ENCODE measurements at places on chromosomes 13 and 19.

GRCh38 chr13:95382411-95382810, 81.2 kb upstream of the ABCC4 start:
- DNase-seq, result no peak

GRCh38 chr19:49468746-49469447, 5.1 kb upstream of the FLT3LG start:
- DNase-seq, result peak; percentile 82

DNA sequence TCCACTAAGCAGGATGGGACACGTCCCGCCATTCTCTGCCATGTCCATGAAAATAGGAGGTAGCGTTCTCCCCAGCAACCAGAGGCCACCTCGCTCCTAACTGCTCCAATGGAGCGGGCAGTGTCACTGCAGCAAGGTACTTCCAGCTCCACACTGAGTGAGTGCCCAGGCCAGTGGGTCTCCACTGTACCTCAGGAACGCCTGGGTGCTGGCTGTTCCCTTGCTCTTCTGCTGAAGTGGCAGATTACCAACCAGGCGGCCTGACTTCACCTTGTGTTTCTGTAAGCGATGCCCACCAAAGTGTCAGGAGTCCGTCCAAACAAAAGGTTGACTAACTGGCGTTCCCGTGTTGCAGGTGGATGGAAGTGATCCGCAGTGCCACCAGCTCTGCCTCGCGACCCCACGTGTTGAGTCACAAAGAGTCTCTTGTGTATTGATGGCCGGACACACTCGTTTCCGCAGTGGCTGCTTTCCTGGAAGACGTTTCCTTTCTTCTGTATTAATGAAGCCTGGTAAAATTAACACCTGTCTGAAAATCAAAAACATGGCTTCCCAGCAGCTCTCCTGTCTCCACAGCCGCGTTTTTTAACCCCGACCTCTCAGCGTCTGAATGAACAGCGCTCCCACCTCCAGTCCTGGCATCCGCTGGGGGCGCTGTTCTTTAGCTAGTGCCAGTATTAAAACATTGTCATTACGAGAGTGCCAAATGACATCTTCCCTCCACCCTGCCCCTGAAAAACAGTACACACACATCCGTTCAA, 128.8 kb downstream of the STK24 start:
- no peak for DNase-seq

DNA sequence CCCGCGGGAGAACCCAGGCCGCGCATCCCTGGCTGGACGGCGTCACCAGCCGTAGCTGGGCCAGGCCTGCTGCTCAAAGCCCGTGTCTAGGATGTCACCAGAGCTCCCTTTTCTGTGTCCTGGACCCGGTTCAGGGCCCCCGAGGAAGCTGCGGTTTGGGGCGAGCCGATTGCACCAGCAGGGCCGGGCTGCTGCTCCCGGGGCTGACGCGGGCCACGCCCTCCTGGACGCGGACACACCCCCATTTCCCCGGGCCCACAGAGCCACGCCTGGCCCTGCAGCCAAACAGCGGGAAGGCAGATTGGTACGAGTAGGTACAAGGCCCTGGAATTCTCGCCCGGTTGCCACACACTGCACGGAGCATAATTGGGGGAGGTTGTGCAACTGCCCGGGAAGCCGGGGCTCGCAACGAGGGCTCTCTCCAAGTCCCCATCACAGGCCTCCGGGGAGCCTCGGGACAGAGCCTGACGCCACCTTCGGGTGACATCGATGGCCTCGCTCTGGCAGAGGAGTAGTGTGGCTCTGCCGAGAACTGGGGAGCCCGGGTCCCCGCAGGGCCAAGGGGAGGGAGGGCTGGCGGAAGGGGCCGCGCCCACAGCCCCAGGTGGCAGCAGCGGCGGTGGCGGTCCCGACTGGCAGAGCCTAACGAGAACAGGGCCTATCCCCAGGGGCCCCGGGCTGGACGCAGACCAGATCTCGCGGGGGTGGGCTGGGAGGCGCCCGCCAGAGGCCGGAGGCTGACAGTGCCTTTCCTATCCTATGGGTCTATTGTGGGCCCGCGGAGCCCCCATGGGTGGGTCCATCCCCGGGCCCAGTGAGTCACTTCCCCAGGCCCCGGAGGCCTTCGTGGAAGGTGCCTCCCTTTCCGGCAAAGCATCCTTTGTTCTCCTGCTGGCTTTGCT, 23.5 kb downstream of the KCTD15 start:
- no peak for DNase-seq

DNA sequence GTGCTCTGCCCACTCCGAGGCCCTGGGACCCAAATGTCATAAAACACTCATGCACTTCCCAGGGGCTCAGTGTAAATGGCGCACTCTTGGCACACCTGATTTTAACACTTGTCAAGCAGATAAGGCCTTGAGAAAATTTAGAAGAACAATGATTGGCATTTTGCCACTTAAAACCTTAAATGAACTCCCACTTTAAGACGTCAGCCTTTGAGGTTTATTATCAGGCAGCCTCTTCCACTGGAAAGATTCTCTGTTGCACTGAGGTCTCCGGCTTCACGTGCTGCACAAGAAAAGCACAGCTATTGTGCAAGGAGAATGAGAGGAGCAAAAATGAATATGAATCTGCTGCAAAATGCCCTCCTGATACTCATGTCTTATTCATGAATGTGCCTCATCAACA, 38.5 kb upstream of the ATP11A start:
- no peak for DNase-seq

- no peak for DNase-seq
Observed at GRCh38 chr13:30690282-30691188, 44.8 kb upstream of the ALOX5AP start.

- no peak for DNase-seq
Observed at GRCh38 chr13:99231721-99232120, 26.5 kb downstream of the GPR18 start.

GRCh38 chr19:52659013-52659412, 20.9 kb upstream of the ZNF83 start:
- DNase-seq, result no peak

GRCh38 chr19:4972509-4973230, 3.8 kb downstream of the KDM4B start:
- DNase-seq, result no peak

- no peak for DNase-seq
Observed at GRCh38 chr13:31020996-31021395, 88.5 kb downstream of the TEX26 start.

GRCh38 chr19:4371247-4372164, 28.1 kb downstream of the MPND start:
- no peak for DNase-seq

Data from GM19239 (cell line).